ENCODE measurements at places on chromosomes 16 and 17.

DNA sequence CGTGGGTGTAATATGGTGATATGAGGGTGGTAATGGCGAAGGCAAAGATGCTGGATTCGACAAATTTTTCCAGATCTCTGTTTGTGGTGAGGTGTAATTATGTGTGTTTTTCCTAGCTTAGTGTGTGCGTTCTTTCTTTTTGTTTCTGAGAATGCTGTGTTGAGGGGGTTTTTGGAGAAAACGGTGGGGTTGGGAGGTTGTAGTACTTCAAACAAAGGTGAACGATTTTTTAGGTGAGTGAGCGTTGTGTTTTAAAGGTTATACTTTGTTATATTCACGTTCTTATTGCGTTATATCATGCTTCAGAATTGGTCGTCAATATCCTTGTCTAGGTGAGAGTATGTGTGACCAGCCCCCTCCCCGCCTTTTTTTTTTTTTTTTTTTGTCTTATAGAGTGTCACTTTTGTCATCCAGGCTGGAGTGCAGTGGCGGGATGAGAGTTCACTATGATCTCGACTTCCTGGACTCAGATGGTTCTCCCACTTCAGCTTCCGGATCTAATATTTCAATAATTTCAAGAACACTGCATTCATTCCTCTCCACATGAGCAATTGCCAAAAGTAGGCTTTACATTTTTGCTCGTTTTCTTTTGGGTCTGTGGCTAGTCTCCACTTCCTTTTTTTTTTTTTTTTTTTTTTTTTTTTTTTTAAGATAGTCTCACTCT is 82.2 kb upstream of the RNU2-1 start:
- no peak for DNase-seq

DNA sequence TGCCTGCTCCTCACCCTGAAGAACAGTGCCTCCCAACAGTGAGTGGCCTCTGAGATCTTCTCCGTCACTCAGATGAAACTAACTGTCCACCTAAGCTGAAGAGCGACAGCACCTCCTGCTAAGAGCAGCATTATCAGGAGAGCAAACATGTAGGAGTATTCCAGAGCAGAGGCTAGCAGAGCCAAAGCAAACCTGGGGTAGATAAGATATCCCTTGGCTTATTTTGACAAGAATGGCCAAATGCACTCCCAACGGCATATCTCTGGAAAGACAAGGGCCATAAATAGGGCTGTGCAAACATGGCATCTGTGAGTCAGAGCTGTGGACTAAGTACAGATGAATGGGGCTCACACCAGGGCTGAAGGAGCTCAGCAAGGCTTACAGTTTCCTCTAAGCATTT is 96.3 kb downstream of the NDEL1 start:
- DNase-seq: no peak

DNA sequence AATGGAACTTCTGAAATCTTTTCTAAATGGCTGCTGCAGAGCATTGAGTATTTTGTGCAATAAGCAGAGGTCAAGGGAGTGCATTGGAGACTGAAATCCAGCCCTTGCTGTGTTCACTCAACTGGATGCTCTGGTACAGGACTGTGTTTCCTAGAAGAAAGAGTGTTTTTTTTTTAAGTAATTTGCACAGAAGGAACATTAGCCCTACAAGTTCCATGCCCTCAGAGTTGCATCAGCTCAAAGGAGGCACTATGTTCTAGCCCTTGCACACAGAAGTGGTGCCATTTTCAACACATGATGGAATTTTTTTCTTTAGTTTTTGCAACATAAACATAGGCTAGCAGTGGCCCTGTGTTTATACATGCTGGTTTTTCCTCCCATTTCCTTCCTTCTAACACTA is 144.1 kb upstream of the HLF start:
- no peak for DNase-seq

GRCh38 chr16:67675999-67676398 is 9.4 kb downstream of the C16orf86 start:
- DNase-seq: no peak

DNA sequence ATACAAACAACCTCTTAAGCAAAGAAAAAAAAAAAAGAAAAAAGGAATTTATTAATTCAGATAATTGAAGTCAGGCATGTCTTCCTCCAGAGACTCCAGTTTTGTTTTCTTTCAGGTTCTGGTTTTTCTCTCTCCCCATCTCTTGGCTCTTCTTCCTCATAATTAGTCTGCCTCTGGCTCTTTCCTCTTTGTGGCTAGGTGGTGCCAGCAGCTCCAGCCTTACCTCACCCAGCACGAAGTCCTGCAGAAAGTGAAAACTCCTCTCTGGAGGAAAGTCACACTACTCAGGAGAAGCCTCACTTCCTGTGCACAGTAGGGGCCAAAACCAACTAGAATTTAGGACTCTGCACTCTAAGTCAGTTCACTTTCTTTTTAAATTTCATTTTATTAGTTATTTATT is 10.3 kb upstream of the NFAT5 start:
- DNase-seq: no peak

GRCh38 chr17:57269052-57269451 is 12.7 kb downstream of the MSI2 start:
- DNase-seq: no peak

DNA sequence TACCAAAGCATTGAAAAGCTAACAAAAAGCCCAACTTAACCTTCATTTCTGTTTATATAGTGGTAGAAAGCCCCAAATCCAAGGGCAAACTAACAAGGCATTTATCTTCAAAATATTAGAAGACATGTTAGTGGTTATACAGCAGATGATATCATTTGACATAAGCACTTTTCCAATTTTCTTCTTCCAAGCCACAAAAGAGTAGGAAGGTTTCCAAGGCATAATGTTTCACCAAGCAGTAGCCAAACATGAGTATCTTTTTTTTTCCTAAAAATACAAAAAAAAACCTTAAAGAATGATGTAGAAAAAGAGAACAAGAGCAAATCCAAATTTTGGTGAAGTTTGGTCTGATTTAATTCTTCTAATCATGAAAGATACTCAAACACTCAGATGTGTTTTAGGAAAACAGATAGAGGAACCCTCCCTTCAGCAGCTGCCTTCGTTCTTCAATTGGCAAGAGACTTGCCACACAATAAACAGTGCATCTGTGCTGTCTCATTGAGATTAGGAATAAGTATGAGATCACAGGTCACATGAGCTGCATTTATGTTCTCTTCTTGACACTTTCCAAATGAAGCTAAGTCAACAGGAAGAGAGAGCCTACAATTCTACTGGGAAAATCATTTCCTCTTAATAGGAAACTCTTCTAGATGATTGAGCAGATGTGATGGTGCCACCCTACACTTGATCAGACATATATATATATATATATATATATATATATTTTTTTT is 106.7 kb downstream of the TTC19 start:
- DNase-seq: no peak

DNA sequence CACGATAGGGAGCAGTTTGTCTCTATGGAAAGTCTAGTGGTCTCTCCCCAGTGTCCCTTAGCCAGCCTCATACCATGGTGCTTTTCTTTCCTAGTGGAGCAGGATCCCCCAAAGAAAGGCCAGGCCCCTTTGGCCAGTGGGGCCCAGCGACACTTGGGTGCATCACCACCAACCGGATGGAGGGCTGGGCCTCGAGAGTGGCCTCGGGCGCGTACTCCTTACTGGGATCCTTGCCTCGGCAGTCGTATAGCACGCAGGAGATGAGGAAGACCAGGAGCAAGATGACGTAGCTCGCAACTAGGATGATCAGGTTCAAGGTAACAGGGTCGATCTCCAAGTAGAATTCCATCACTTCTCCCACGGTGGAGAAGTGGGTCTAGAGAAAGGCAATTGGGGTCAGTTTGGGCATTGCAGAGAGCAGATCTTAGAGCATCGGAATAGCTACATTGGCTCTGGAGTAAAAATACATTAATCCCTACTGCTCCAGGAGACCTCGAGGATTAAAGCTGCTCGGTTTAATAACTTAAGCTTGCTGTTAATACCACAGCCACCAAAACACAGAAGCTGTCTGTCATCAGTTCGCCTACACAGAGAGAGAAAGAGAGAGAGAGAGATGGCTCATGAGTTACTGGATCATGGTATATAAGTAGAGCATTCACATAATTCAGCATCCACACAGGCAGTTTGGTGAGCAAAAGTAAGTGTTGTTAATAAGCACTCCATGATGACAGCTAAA is at the start of gene SMIM36:
TSS of gene SMIM36 (minus strand) at position 467 of the 736 bp plus-strand sequence.
- no peak for DNase-seq

DNA sequence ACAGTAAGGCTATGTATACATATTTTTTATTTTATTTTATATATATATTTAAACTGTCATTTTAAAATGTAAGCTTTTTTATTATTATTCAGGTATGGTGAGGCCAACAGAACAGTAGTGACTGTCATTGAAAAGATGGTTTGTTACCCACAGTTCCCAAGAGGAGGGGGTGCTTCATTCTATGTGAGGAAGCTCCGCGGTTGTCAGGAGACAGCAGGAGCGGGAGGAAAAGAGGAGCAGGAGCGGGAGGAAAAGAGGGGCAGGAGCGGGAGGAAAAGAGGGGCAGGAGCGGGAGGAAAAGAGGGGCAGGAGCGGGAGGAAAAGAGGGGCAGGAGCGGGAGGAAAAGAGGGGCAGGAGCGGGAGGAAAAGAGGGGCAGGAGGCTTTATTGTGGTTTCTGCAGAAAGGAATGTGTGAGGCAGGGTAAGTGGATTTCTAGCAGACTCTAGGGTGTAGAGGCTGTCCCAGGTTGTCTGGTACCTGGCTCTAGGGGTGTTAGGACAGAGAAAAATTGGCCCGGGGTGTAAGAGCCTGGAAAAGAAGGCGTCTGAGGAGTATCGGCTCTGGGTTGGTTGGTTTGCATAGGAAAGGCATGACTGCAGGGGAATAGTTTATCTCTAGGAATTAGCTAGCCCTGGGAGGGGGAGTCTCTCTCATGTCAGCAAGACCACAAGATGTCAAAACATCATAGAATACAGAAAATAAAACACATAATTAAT is 64.0 kb downstream of the GP2 start:
- DNase-seq: no peak

DNA sequence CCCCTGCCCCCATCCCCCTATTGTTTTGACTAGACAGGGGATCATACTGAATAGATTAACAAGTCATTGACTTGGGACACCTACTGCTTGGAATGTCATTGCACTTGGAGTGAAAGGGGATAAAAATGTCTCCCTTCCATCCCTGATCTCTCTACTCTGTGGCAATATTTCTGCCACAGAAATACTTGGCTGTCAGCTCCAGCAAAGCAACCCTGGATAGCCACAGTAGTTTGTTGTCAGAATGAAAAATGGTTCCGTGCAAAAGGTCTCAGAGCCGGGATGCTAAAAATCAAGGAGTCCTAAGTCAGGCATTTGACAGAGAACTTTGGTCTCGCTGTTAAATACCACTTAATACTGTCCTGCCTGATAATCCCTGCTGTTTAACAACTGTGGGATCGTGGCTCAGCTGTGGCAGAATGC is 722.0 kb upstream of the SOX9 start:
- DNase-seq: no peak

DNA sequence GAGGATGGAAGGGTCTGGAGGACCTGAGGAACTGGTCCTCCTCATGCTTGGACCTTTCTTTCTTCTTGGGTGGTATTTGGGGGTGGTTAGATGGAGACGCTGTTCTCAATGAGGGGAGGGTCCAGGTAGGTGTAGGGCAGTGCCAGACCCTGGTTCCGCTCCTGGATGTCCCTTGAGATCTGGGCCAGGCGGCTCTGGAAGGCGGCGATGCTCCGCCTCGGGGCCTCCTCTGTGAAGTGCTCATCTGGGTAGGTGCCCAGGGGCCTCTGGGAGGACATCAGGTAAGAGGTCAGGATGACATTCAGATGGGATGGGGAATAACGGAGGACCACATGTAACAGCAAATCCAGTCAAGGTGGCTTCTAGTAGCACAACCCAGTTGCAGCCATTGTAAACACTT is 9.0 kb upstream of the ALOX12B start:
- no peak for DNase-seq

- DNase-seq: no peak
Measured at GRCh38 chr17:2545393-2545792, 33.7 kb upstream of the METTL16 start.

DNA sequence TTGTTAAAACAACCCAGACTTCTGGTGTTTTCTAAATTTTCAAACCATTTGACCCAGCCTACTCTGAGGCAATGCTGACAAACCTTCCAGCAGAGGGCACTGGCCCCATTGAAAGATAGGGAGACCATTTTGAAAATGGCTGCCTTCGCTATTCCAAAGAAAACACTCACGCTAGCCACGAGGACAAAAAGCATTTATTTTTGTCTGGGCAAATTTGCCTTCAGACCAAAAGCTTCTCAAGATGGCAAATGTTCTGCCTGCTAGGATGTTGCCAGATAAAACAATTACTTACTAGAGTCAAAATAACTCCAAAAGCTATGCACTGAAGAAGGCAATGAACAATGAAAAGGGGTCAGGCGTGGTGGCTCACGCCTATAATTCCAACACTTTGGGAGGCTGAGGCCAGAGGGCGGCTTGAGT is 296.7 kb upstream of the IRX5 start:
- no peak for DNase-seq

DNA sequence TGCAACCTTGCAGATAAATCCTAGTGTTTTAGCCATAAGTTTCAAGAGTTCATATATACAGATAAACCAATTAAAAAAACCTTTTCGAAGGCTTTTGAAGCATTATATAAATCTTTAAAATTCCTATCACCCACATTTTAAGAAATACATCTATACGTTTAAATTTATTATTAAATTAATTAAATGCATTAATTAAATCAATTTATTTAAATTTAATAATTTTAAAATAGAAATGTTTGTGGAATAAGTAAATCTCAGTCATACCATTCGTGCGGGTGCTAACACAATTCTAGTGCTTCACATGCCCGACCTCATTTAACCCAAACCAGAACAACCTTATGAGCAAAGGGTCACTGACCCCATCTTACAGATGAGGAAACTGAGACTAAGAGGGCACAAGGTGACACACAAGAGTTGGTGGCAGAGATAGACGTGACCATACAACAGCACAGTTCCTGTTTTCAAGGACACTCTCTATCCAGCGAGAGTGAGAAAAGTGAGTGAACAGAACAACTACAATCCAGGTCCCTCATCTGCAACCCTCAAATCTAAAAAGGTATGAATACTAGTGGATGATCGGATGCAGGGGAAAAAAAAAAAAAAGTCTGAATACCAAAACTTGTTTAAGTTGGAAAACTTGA is 1.4 kb downstream of the NSMCE1 start:
- no peak for DNase-seq

- no peak for DNase-seq
Measured at GRCh38 chr16:11698271-11698689, 30.0 kb downstream of the SNN start.

GRCh38 chr17:7136266-7136877 is 21.8 kb upstream of the ASGR2 start:
- no peak for DNase-seq

GRCh38 chr17:20706751-20707373 is 127.3 kb downstream of the CDRT15L2 start:
- DNase-seq: no peak

DNA sequence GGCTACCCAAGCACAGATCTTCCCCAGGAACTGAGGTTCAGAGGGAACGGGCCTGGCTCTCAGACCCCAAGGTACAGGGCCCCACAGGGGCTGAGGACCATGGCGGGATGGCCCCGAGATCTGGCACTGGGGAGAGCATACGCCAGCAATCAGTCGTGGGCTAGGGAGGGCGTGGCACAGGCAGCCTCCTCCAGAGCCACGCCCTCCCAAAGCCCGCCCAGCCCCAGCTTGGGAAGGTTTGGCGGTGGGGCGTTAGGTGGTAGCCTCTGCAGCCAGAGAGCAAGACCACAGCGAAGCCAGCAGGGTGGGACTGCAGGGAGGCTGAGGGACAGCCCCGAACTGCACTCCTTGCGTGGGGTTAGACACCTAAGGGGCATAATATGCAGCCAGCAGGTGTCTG is 11.6 kb downstream of the WNT9B start:
- no peak for DNase-seq
